ENCODE measurements at places on chromosomes 7 and 10. TPM values are rescaled to one million over a fixed set of nuclear protein-coding genes. Genes with fewer than 3 reads are reported as not detected.

The PAPOLB gene
- 0.24 TPM for total RNA-seq

The TMEM270 gene
- total RNA-seq: not detected

The UPK3B gene
- total RNA-seq: not detected

The BEND7 gene
- total RNA-seq: 0.64 TPM

The MGAM2 gene
- not detected for total RNA-seq

The NPSR1 gene
- not detected for total RNA-seq

The MACC1 gene
- total RNA-seq: not detected

The TMEM236 gene
- 0.15 TPM for total RNA-seq

The PLEKHS1 gene
- total RNA-seq: not detected

The DPYSL4 gene
- total RNA-seq: 28.4 TPM

The SPDYE8 gene
- not detected for total RNA-seq

The GLI3 gene
- 12.9 TPM for total RNA-seq

The PAX2 gene
- total RNA-seq: not detected

The CRPPA gene
- total RNA-seq: 1.5 TPM

The PNLIPRP1 gene
- total RNA-seq: not detected

The LRMDA gene
- 1.2 TPM for total RNA-seq

The FGFR2 gene
- not detected for total RNA-seq

The YKT6 gene
- 58.7 TPM for total RNA-seq

The HOXA7 gene
- not detected for total RNA-seq

The SLC26A5 gene
- total RNA-seq: not detected

The ITPRIP gene
- 11.4 TPM for total RNA-seq

The EBLN1 gene
- total RNA-seq: not detected

The ENO4 gene
- 0.20 TPM for total RNA-seq

The CNNM1 gene
- 0.05 TPM for total RNA-seq

The TLL2 gene
- 0.98 TPM for total RNA-seq

The ADK gene
- total RNA-seq: 26.6 TPM

The FOXK1 gene
- 31.3 TPM for total RNA-seq

The CFAP70 gene
- 0.50 TPM for total RNA-seq

The MAGI2 gene
- total RNA-seq: 2.3 TPM
